ENCODE measurements at places on chromosomes 16 and 17.

- no peak for DNase-seq
Observed at GRCh38 chr16:22948058-22948602, 134.2 kb downstream of the HS3ST2 start.

DNA sequence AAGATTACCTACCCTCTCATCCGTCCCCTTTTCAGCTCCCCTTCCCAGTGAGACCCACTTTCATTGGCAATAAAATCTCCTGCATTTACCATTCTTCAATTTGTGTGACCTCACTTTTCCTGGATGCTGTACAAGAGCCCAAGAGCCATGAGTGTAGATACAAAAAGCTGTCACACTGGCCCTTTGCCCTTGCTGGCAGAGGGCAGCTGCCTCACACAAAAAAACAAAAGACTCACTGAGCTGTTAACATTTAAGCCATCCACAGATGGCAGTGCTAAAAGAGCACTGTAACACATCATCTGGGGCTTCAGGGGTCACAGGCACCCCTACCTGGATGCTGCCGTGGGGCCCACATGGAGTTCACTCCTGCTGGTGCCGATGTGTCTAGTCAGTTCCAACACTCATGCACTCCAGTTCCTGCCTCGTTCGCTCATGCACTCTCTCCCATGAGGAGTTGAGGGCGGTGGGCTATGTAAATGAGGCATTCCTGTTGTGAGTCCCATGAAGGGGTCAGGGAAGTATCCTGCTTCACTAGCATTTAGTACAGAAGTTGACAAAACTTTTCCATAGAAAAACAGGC, 123.1 kb downstream of the CA10 start:
- no peak for DNase-seq

GRCh38 chr16:55330781-55331647, 7.0 kb downstream of the IRX6 start:
- DNase-seq, result no peak

DNA sequence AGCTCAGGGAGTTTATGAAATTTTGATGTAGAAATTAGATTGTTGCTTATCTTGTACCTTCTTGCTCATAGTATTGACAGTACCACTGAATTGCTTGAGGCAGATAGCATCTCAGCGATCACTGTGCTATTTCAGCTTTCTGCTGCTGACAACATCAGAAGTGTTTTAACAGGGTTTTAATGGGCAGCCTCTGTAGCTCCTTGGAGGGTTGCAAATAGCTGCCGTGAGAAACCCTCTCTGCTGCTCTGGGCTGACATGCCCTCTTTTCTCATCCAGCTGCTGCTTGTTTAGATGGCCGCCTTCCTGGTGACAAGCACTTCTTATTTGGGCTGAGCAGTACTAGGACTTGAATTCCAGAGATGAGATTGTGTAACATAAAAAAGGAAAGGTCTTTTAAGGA, 180.2 kb upstream of the TBX2 start:
- DNase-seq, result no peak

GRCh38 chr16:89602952-89603590, 10.4 kb upstream of the DPEP1 start:
- DNase-seq, result no peak

DNA sequence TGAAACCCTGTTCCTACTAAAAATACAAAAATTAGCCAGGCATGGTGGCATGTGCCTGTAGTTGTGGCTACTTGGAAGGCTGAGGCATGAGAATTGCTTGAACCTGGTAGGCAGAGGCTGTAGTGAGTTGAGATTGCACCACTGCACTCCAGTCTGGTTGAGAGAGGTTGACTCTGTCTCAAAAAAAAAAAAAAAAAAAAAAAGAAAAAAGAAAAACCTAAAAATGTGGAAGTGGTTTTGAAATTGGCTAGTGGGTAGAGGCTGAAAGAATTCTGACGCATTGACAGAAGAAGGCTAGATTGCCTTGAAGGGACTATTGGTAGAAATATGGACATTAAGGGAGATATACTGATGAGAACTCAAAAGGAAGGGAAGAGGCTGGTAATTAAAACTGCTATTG, 33.6 kb upstream of the CPPED1 start:
- no peak for DNase-seq

GRCh38 chr17:65532101-65532890, 29.2 kb downstream of the AXIN2 start:
- no peak for DNase-seq

DNA sequence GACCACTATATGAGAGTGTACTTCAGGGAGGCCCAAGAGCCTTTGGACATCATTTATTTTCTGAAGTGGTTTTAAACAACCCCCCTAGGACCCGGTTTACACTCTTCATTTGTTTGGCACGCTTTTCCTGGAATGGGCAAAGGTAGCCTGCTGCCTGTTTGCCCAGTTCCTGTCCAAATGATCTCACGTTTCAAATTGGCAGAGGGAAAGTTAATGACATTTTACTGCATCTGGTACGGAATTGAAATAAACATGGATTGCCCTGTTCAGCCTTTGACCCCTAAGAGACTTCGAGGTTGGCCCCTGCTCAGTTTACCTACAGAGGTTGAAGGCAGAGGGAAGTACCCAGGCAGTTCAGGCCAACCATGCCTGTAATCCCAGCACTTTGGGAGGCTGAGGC, 5.8 kb upstream of the RPRML start:
- no peak for DNase-seq
